ENCODE measurements at places on chromosomes 13 and 19.

GRCh38 chr19:38173291-38174041 lies 50.6 kb downstream of the DPF1 start:
- DNase-seq = no peak

DNA sequence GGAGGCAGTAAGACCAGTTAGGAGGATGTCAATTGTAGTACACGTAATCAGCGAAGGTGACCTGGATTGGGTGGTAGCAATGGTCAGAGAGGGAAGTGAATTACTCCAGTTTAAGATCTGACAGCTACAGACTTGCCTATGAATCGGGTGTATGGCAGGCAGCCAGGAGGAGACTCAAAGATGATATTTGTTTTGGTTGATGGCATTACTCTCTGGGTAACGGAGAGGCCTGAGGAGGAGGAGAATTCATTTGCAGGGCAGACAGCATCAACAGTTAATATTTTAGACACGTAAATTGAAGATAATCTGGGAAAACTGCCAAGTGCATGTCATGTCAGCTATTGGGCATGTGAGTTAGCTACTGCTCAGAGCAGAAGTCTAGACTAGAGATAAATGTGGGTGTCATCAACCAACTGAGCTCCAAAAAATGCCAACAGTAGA lies 109.2 kb downstream of the SGCG start:
- no peak for DNase-seq

GRCh38 chr13:56424246-56424645 lies 716.5 kb upstream of the PRR20A start:
- no peak for DNase-seq

- no peak for DNase-seq
Measured at GRCh38 chr13:73618275-73618865, 515.8 kb downstream of the KLF12 start.

All from CD4-positive, alpha-beta T cell treated with Interleukin-2 at 100 ng/mL for 4 hours (primary cell).